ENCODE measurements at places on chromosomes 6 and 20. TPM values are rescaled to one million over a fixed set of nuclear protein-coding genes. Genes with fewer than 3 reads are reported as not detected.

DNA sequence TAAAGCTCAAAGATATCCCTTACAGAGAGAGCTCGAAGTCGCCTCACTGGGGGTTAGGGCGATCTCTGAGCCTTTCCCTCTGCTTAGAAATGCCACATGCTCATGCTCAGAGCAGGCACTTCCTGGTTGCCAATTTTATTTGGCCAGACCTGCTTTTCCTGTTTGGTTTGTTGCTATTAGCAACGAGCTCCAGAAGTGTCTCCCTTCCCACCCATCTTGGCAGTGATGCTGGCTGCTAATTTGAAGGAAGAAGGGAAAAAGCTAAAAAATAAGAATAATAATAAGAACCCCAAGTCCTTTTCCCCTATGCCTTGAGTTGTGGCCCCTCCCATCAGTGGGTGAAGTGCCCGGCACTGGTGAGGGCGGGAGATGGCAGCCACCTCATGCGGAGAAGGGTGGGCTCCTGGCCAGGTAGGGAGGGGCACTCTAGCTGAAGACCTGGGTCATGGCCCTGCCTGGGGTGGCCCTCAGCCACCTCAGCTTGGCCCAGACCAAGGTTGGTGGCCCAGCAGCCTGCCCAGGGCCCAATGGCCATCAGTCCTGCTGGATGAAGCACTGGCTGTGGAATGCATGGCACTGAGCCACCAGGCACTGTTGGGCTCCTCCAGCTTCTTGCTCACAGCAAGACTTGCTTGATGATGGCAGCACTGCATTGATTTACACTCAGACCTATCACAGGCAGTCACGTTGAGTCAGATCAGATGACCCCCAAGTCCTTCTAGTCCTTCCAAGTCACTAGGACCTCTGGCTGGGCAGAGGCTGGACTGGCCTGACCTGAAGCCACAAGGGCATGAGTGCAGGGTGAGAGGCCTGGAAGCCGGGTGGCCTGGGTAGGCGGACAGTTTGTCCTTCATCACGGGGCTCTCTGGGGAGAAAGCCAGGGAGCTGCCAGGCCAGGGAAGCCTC lies 79.0 kb downstream of the SYNJ2 start:
- DNase-seq = no peak

DNA sequence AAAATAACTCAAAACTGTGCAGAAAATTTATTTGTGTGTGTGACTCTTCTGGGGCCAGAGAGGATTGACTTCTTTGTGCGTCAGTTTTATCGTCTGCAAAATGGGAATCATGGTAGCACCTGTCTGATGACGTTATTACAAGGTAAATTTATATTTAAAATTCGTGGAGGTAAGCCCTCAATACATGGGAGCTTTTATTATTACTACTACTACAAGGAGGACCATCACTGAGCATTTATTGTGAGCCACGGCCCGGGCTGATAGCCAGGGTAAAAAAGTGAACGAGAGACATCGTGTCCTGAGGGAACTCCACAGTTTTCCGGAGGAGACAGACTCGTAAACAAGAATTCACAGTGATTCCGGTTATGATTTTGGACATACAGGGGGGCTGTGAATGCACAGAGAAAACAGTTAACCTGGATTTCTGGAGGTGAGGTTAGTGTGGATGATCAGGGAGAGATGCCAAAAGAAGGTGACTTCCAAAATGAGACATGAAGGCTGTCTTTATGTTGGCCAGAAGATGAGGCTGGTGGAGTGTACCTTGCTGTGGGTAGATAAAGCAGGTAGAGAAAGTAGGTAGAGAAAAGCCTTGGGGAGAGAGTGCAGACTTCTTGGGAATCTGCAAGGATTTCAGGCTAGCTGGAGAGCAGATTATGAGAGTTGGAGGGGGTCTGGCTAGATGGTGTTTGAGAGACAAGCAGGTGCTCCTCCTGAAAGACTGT lies 10.6 kb upstream of the SERINC3 start:
- no peak for DNase-seq

OLIG3 gene
- polyA plus RNA-seq = not detected

DNA sequence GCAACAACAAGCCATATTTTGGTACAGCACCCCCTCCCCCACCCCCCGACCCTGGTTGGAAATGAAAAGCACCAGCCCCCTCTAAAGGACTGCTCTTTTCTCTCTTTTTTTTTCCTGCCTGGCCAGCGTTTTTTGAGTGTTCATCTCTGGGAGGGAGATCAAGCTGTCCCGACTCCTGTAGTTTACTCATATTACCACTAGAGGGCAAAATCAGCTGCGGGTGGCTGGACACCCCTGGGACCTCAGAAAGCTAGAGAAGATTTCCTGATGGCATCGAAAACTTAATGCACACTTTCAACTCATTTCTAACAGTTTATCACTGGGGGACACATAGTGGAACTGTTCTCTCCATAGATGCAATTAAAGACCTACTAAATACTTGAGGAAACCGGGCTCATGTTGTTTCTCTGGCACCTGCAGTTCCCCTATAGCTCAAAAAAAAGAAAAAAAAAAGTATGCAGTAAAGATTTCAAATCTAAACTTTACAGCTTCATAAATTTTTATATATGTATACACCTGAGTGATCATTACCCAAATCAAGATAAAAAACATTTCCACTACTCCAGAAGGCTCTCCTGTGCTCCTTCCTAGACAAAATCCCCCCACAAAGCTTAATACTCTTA lies 24.4 kb downstream of the CNBD2 start:
- DNase-seq = peak; percentile 65

DNA sequence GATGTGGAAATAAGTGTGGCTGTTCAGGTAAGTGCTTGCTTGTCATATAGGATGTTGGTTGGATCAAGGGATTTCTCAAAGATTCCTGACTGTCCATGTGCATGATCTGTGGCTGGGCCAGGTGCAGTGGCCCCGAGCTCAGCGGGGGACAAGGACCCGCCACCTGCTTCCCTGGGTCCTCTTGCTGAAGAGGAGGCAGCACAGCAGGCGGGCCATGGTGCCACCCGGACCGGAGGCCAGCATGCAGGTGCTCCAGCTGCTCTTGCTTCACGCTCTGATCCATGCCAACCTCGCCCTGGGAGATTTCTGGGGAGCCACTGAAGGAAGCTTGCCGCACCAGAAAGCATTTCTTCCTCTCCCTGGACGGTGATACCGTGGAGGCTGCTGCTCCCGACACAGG lies 173.8 kb downstream of the HIVEP2 start:
- no peak for DNase-seq

RBPJL gene
- not detected for polyA plus RNA-seq

CDH26 gene
- 0.82 TPM for polyA plus RNA-seq

GRCh38 chr20:51966296-51966971 lies 164.1 kb upstream of the SALL4 start:
- DNase-seq = no peak

CRISP2 gene
- polyA plus RNA-seq = 0.10 TPM

GRCh38 chr20:1818895-1819294 lies 76.3 kb upstream of the SIRPA start:
- DNase-seq = no peak

- no peak for DNase-seq
Measured at GRCh38 chr6:170288852-170289179, 2.1 kb downstream of the DLL1 start.

GPR6 gene
- not detected for polyA plus RNA-seq

- DNase-seq = no peak
Measured at GRCh38 chr6:70479236-70479635, 65.9 kb downstream of the FAM135A start.

GRCh38 chr6:5231289-5231688 lies 29.5 kb downstream of the LYRM4 start:
- no peak for DNase-seq

C6orf89 gene
- 50.6 TPM for polyA plus RNA-seq

DNA sequence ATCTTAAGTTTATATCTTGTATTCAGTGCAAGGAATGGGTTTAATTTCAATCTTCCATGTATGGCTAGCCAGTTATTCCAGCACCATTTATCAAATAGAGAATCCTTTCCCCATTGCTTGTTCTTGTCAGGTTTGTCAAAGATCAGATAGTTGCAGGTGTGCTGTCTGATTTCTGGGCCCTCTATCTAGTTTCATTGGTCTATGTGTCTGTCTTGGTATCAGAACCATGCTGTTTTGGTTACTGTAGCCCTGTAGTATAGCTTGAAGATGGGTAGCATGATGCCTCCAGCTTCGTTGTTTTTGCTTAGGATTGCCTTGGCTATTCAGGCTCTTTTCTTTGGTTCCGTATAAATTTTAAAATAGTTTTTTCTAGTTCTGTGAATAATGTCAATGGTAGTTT lies 200.0 kb downstream of the MANEA start:
- DNase-seq = no peak

MEP1A gene
- polyA plus RNA-seq = not detected

DNA sequence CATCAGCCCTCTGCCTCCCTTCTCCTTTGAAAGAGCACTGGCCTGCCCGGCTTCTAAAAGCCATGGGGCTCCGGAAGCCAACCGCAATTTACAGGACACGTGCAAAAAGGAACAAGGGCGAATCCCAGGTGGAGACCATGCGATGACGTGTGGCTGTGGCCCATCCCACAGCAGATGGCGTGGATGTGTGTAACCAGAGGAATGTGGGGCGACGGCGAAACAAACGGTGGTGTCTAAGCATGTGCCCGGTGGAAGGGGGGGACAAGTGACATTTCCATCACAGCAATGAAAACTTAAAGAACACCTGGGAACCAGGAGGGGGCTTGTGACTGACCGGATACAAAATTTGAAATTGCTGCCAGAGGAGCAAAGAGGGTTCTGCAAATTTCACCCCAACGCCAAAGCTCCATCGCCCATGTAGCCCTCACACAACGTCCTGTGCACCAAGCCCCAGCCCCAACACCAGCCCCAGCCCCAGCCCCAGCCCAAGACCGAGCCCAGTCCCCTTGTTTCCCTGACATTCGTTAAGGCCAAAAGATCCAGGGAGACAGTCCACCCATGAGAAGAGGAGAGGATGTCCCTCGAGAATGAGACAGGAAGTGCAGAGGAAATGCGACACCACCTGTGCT lies 159.7 kb upstream of the ZNF337 start:
- no peak for DNase-seq

CCNC gene
- polyA plus RNA-seq = 70.8 TPM

DNA sequence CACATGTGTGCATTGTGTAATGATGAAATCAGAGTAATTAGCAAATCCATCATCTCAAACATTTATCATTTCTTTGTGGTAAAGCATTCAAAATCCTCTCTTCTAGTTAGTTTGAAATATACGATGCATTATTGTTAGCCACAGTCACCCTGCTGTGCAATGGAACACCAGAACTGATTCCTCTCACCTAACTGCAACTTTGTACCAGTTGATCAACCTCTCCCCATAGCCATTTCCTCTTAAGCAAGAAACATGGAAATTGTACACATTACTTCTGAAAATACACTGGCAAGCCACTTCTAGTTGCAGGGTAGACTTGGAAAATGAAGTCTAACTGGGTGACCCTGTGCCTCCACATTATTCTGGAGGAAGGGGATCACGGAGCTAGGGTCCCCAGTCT lies 58.1 kb upstream of the ESR1 start:
- no peak for DNase-seq

AKAP7 gene
- polyA plus RNA-seq = 15.9 TPM

WFDC12 gene
- not detected for polyA plus RNA-seq

DNA sequence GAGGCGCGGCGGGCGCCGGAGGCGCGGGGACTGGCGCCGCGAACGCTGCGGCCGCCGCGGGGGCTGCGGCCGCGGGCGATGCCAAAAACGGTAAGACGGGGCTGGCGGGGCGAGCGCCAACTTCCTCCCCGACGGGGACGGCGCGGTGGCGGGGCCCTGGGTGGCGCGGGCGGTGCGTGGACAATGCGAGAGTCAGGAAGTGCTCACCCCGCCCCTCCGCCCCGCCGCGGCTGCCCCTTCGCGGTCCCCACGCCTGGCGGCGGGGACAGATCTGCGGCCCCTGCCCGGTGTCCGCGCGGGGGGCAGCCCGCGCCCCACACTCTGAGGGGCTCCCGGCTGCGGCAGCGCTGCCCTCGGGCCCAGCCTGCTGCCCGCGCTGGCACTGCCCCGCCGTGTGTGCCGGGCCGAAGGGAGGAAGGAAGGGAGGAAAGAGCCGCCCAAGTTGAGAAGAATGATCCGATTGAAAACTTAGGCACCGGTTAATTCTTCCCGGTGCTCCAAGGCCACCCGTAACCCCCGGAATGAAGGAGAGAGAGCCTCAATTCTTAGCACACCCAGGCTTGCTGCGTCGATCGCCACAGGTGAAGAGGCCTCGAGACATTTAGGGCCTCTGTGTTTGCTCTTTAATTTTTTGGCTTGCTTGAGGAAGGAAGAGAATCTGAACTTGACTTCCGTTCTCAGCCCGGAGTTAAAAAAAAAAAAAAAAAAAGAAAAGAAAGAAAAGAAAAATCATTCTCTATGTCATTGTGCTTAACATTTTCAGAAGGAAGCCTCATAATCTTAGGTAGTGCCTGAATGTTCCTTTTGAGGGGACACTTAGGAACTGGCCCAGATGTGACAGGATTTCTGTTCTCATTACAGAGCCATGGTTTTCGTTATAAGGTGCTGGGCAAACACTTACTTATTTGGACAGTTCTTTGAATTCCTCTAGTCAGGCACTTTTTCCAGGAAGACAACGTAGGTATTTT lies 982 bp downstream of the HECA start:
- DNase-seq = peak; percentile 44

Measured in left renal cortex interstitium (tissue), 4 donors.